ENCODE measurements at places on chromosomes 12 and 14. TPM values are rescaled to one million over a fixed set of nuclear protein-coding genes. Genes with fewer than 3 reads are reported as not detected.

Gene NKX2-8
- total RNA-seq: not detected

Gene KLRC1
- 0.16 TPM for total RNA-seq

Gene TSPAN11
- total RNA-seq: 1.9 TPM

Gene IL23A
- total RNA-seq: not detected

DNA sequence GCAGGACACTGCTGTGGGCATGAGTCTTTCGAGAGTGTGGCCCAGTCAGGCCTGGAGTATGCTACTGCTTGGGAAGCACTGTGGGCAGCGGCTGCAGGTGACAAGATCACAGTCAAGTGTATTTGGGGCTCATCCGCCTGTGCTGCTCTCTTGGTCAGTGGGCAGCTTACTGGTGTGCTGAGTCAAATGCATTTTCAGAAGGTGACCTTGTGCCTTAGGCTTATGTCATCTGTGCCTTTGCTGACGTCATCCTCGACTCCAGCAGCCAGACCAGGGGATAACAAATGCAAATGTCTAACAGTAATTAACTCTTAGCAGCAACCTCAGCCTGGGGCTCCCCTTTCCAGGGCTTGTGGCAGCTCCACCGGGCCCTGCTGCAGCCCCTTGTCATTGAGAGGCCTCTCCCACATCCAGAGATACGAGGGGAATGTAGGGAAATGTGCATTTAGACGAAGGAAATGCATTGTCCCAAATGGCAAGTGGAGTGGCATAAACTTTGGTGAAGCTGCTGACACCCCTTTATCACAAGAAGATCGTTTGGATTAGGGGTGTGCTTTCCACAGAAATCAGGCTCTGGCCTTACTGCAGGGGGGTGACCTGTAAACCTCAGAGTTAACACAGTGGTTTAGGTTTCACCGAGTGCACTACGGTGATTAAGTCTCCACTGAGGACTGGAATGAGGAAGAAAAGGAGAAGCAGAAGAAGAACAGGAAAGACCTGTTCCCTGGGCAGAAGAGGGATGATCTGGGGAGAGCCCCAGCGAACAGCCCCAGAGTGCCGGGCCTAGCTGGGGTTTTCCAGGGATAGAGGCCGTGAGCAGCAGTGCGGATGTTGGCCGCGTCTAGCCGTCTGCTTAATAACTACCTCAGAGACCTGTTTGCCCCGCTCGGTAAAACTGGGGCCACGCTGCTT is 39.7 kb downstream of the PSMA6 start:
- DNase-seq: no peak

DNA sequence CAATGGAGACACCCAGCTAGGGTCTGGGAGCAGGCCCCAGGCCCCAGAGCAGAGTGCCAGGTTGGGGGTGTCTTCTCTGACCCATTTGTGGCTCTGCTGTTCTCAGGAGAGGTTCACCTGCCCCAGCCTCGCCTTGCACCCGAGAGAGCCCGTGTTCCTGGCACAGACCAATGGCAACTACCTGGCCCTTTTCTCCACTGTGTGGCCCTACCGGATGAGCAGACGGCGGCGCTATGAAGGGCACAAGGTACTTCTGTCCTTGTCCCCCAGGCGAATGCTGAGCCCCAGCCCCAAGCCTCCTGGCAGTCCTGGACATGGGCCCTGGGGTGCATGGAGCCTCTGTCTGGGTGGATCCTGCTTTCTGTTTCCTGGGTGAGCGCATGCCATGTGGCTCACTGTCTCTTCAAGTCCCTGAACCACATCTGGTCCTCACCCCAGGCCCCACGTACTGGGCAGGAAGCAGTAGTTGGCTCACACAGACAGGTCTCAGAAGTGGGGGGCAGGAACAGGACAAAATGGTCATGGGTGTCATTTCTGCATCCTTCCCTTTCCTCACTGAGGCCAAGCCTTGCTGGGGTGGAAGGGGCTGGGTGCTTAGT is 58.2 kb downstream of the BEGAIN start:
- peak; percentile 62 for DNase-seq

- DNase-seq: no peak
Observed at GRCh38 chr12:70628701-70629480, 8.3 kb downstream of the PTPRB start.
